ENCODE measurements at places on chromosomes 12 and 14. TPM values are rescaled to one million over a fixed set of nuclear protein-coding genes. Genes with fewer than 3 reads are reported as not detected.

DNA sequence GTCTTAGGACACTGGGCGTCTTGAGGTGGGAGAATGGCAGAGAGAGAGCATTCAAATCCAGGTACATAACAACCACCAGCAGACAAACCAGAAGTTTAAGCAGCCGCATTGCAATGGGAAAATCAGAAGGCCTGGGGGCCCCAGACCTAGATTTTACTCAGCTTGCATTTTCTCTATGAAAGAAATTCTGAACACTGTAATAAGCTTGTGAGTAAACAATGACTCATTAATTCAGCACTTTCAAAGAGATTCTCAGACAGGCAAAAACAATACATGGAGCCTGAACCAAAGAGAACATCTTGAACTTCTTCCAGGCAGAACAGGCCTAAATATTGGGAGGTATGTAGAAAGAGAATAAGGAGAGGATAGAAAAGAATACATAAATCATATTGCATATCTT lies 69.8 kb upstream of the IFNG-AS1 start:
- no peaks in the 10 kb centered on the region for H3K36me3 ChIP-seq
- DNase-seq = no peak
- H3K27me3 ChIP-seq = peaks cover 10% of the 10 kb centered on the region
- no peak overlapping the region for H3K4me3 ChIP-seq
- H3K4me1 ChIP-seq = no peaks in the 10 kb centered on the region
- no peak overlapping the region for H3K27ac ChIP-seq

DNA sequence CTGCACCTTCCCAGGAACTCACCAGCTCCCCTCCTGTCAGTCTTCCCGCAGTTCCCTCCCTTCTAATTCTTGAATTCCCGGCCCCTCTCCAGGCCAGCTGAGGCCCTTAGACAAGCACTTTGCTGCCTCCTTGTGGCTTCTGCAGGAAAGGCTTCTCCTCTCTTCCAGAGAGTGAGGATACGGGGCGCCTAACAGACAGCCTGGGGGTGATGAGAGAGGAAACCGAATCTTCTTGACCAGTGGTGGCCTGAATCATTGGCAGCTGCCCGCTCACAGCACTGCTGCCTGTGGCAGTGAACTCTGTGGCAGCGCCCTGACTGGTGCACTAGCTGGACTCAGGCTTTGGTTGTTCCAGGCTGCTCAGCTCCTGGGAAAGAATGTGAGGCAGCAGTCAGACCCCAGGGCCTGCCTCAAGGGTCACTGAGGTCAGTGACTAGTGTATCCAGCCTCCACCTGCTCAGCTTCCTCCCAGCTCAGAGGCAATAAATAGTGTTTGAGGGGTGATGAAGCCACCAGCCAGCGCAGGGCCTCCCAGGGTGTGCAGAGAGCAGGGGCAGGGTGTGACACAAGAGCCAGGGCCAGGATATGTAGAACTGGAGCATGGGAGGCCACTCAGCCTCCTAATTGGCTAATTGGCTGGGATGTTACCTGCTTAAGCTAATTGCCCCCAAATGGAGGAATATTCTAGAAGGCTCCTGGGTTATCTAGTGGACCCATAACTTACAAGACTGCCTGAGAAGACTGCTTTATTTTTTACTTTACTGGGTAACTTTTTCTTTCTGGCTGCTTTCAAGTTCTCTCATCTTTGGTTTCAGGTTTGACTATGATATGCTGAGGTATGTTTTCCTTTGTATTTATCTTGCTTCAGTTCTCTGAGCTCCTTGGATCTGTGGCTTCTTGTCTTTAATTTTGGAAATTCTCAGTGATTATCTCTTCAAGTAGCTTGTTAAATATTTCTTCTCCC lies 12.9 kb upstream of the MCRS1 start:
- H3K27ac ChIP-seq = peak overlapping the region; percentile 51
- H3K27me3 ChIP-seq = no peaks in the 10 kb centered on the region
- H3K4me1 ChIP-seq = peaks cover 16% of the 10 kb centered on the region
- peaks cover 11% of the 10 kb centered on the region for H3K36me3 ChIP-seq
- no peak overlapping the region for H3K4me3 ChIP-seq

DNA sequence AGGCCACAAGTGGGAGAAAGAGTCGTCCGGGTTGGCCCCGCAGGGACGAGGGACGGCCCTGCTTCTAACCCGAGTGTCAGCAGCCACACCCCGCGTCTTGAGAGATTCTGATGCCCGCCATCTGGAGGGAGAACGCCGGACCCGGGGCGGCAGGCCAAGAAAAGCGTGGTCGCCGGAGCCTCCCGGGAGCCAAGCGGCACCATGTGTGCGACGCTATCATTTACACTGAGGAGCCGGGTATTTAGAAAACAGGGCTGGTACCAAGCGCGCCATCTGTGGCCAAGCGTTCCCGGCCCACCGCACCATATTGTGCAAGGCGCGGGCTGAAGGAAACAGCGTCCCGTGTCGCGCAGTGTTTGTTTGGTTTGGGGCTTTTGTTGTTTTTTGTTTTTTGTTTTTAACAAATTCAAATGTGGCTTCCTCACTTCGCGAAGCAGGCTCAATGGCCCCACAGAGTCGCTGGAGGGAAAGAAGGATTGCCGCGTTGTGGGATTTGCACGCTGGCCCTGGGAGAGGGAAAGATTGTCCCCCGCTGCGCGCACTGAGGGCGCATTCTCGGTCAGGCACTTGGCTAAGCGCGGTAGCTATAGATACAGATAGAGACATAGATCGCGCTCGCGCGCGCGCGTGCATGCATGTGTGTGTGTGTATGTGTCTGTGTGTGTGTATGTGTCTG lies 153.8 kb downstream of the BCL11B start:
- DNase-seq = no peak
- no peak overlapping the region for H3K27ac ChIP-seq
- H3K27me3 ChIP-seq = peaks cover 34% of the 10 kb centered on the region
- no peak overlapping the region for H3K4me3 ChIP-seq

DNA sequence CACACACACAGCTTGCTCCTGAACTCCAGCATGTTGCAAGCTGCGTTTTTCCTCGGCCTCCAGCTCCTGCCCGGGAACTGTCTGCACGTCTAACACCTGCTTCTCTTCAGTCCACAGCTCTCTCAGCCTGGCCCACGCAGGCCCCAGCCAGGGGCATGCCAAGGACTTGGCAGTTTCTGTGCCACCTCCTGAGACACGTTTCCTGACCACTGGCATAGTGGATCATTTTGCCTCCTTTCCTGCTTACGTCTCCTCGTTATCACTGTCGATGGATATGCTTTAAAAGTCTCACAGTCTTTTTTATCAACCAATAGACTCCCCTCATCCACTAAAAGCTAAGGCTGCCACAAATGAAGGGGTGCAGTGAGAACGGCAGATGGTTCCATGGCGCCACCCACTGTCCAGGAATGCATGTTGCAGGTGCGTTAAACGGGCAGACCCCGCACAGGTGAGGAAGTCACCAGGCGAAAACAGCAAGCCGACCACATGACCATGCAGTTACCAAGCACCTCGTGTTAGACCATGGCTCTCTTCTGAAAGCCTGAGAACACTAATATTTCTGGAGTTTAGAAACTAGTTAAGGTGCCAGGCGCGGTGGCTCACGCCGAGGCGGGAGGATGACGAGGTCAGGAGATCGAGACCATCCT lies 14.7 kb upstream of the TEAD4 start:
- DNase-seq = peak; percentile 31
- H3K36me3 ChIP-seq = no peaks in the 10 kb centered on the region
- no peak overlapping the region for H3K27ac ChIP-seq
- H3K27me3 ChIP-seq = peaks cover 2% of the 10 kb centered on the region

DNA sequence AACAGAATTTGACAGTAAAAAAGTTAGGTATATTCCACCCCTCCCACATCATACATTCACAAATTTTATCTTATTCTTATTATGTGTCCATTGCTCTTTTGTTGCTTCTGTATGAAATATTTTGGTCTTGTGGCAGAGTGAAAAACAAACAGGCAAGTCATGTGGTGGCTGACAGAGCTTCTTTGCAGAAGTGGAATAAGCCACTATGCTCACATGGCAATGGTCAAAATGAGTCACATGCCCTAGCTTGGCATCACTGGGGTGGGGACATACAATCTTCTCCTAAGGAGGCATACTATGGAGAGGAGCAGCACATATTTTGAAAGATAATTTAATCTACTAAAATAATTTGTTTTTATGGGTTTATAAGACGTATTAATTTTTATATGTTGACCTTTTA lies 27.7 kb upstream of the CMA1 start:
- H3K27ac ChIP-seq = no peak overlapping the region
- peaks cover 12% of the 10 kb centered on the region for H3K4me1 ChIP-seq
- H3K4me3 ChIP-seq = no peak overlapping the region
- DNase-seq = no peak
- H3K27me3 ChIP-seq = peaks cover 5% of the 10 kb centered on the region

- no peaks in the 10 kb centered on the region for H3K27me3 ChIP-seq
- H3K4me3 ChIP-seq = no peak overlapping the region
- DNase-seq = no peak
- peaks cover 9% of the 10 kb centered on the region for H3K4me1 ChIP-seq
- H3K36me3 ChIP-seq = peaks cover 68% of the 10 kb centered on the region
Observed at GRCh38 chr12:6667559-6668210, 4.8 kb upstream of the ING4 start.

DNA sequence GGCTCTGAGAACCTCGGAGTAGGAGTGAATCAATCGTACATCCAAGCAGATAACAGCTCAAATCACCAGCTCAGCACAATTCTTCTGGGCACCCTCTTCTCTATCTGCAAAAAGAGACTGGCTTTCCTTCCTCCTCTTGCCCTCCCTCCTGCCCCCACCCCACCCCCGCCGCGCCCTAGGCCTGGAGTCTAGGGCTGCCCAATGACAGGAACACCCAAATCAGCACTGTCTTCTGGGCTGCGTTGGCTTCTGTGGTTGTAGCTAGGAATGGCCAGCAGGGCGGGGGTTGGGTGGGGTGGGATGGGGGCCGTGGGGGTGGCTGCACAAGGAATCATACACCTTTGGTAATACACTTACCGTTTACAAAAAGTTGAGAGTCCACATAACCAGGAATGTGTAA lies 28.0 kb upstream of the TMCC3 start:
- no peak overlapping the region for H3K27ac ChIP-seq
- peaks cover 19% of the 10 kb centered on the region for H3K27me3 ChIP-seq
- no peaks in the 10 kb centered on the region for H3K36me3 ChIP-seq
- peaks cover 9% of the 10 kb centered on the region for H3K4me1 ChIP-seq
- no peak for DNase-seq

DNA sequence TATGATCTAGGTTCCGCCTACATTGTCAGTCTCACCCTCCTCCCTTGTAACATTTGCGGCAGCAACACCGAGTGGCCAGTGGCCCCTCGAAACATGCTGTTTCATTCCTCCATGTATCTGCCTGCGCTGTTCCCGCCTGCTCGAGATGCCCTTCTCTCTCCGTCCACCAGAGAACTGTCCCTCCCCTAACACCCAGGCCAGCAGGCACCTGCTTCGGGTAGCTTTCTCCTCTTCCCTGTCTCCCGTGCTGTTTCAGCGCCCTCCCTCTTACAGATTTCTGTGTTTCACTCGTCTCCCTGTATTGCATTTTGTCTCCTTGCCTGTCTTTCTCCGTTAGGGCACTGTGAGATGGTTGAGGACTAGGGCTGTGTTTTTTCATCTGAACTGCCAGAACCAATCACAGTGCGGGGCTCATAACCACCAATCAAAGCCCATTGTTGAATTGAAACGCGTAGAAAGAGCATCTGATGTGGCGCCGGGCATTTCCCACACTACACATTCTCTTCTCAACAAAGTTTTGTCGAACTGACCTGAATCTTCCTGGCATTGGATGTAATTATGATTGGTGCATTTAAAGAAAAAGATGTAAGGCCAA lies 40.9 kb upstream of the ELK3 start:
- H3K36me3 ChIP-seq = no peaks in the 10 kb centered on the region
- H3K4me3 ChIP-seq = no peak overlapping the region
- no peak overlapping the region for H3K27ac ChIP-seq

- peaks cover 76% of the 10 kb centered on the region for H3K36me3 ChIP-seq
- no peak for DNase-seq
- H3K27me3 ChIP-seq = no peaks in the 10 kb centered on the region
- peaks cover 3% of the 10 kb centered on the region for H3K4me1 ChIP-seq
- H3K4me3 ChIP-seq = no peak overlapping the region
Observed at GRCh38 chr14:49792618-49793017, 24.7 kb downstream of the KLHDC2 start.

- no peaks in the 10 kb centered on the region for H3K27me3 ChIP-seq
- no peak overlapping the region for H3K27ac ChIP-seq
- H3K4me3 ChIP-seq = no peak overlapping the region
- no peaks in the 10 kb centered on the region for H3K36me3 ChIP-seq
Observed at GRCh38 chr14:95222151-95222631, 64.9 kb upstream of the DICER1 start.

DNA sequence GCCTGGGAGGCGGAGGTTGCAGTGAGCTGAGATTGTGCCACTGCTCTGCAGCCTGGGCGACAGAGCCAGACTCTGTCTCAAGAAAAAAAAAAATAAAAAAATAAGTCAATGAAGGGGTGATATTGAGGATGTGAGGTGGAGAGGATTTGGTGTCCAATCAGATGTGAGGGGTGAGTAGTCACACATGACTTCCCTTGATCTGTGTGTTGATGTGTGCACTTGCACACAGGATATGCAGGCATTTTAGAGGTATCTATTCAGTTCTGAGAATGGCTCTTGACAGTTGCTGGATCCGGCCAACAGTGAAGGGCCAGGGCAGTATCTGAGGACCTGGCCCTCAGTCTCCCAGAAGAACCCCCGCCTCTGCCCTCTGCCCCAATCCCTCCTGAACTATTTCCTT lies 7.8 kb upstream of the SP7 start:
- DNase-seq = no peak
- peaks cover 7% of the 10 kb centered on the region for H3K27me3 ChIP-seq
- peaks cover 18% of the 10 kb centered on the region for H3K4me1 ChIP-seq
- H3K36me3 ChIP-seq = no peaks in the 10 kb centered on the region
- peak overlapping the region; percentile 75 for H3K27ac ChIP-seq
- peak overlapping the region; percentile 71 for H3K4me3 ChIP-seq

DNA sequence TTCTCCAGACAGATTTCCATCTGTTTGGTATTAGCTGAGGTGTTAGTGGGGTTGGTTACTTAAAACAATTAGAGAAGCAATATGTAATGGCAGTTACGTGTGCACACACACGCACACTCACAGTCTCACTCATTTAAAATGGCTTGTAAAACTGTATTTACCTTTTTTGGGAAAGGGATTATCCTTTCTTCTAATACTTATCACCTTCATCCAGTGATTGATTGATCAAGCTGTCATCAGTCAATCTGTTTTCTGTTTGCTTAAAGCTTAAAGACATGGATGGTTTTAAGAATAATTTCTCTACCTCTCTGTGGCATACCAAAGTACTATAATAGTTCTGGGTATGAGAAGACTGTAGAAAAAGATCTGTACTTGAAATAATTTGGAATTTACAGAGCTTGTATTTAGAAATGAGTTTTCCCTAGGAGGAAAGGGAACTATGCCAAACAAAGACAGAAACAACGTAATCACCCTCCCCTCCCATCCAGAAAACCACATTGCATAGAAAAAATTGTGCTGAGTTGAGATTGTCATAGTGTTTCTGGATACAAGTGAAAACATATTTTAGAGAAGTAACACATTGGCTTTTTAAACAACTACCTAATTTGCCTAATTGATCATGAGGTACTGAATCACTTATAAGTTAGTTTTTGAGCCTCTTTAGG lies 455.8 kb downstream of the PCNX1 start:
- H3K27ac ChIP-seq = peak overlapping the region; percentile 47
- DNase-seq = no peak
- H3K4me1 ChIP-seq = peaks cover 53% of the 10 kb centered on the region
- H3K27me3 ChIP-seq = no peaks in the 10 kb centered on the region
- H3K36me3 ChIP-seq = peaks cover 56% of the 10 kb centered on the region

Gene AEBP2
- total RNA-seq = 64.3 TPM

Gene MANSC1
- 1.6 TPM for total RNA-seq

Gene RIMBP2
- not detected for total RNA-seq

Gene TPPP2
- total RNA-seq = not detected

Gene ANKRD33
- not detected for total RNA-seq

Gene FAM90A1
- 0.14 TPM for total RNA-seq

Gene MIA2
- 17.0 TPM for total RNA-seq

All from activated T-helper 2 cell treated with anti-CD3 and anti-CD28 coated beads, Interferon-gamma antibody, Interleukin-2, Interleukin-4, amounts not matched to agents 10 μg/mL and 5 μg/mL and 100 μg/mL, durations not matched to agents 14 hours and 24 hours and 36 hours (primary cell).